ENCODE measurements at places on chromosomes 4 and X.

DNA sequence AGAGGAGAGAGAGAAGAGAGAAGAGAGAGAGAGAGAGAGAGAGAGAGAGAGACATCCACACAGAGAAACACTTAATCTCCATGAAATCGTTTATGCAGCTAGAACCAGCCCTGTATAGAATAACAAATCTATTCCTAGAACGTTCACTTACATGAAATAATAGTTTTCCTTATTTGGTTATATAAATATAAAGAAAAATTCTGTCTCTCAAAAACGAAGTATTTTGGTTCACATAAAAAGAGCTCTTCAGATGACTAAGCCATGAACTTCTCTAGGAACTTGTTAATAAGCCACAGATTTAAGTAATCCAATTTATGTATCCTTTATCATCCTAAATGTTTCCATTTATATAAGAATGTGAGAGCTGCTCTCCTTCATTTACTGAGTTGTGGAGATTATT, 1315.1 kb upstream of the PCDH7 start:
- no peak for DNase-seq

DNA sequence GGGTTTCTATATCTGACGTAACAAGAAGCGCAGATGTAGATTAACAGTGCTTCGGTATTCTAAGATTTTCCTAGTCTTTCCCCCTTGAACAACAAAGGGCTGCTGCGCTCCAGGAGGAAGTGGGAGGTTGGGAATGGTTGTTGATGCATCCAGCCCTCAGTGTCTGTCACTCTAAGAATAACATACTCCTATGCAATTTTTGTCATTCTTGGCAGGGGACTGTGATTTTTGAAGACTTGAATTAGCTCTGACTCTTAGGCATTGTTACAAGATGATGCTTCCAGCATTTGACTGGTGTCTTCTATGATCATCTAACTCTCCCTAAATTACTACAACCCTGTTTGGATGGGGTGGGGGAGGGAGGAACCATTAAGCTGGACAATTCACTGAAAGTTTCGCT, 394.2 kb downstream of the ARHGAP24 start:
- no peak for DNase-seq

- DNase-seq: no peak
Measured at GRCh38 chr4:25427871-25428270, 50.8 kb downstream of the ANAPC4 start.

GRCh38 chrX:28585767-28586166, 1.5 kb upstream of the IL1RAPL1 start:
- no peak for DNase-seq

DNA sequence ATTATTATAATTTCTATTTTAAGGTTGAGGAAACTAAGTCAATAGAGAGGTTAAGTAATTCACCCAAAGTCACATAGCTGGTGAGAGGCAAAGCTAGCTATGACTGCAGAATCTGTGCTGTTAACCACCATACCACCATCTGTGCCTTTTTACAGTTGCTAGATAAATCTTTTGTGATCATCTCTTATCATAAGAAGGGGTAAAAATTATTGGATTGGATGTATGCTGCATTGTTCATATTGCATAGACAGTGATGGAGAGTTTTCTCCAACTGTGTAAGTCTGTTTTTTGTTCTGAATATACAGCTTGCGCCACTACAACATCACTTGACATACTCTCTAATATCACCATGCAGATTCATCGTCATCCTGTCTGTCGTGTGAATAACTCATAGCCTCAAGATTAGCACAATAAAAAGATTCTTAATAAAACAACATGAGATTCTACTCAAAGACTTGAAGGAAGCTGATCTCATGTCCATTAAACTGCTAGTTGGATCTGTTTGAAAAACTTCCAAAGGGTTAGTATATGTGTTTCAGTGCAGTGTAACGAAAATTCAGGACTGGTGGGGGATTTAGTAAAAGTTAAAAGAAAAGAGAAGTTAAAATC, 495.9 kb downstream of the SPRY1 start:
- no peak for DNase-seq
